ENCODE measurements at places on chromosomes 6 and 20.

GRCh38 chr6:21098744-21099143 lies 494.8 kb upstream of the SOX4 start:
- DNase-seq, result no peak

DNA sequence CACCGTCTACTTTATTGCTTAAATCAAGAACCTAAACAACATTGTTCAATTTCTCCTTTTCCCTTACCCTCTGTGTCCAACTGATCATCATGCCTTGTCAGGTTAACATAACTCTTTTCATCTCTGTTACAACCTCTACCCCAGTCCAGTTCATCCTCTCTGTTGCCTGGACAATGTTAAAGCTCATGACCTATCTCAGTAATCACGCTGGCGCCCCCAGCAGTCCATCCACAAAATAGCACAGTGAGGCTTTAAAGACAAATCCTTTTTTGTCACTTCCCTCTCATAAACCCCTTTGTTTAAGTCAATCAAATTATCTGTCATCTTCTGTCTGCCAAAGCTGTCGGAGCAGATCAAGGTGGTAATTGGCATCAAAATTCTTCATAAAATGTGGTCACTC lies 140.1 kb downstream of the QKI start:
- no peak for DNase-seq

DNA sequence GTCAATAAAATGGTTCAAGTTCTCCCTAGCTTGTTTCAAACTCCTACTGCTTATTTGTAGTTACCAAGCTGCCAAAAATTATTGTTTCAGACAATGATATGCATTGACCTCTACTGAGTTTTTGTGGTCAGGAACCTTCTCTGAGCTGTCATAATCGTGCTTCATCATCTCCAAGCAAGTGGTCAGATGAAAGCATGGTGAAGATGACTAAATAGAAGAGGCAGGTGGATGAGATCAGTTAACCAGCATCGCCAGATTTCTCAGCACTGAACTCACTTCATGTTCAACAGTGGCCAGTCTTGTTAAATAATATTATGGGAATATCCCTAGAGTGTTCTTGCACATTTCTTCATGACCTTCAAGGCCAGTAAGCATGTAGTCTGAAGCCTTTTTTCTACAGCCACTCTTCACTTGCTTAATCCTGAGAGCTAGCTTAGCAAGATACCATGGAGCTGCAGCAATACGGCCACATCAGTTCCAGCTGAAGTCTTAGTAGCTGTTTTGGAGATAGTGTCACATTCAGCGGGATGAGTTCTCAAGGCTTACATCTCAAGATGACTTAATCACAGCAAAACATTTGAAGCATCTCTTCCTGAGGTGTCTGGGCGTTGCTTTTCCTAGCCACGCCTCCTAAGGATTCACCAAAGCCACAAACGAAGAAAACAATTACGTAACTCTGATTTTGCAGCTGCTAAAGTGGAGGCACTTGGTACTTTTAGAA lies 101.6 kb upstream of the TMEM30A start:
- no peak for DNase-seq

DNA sequence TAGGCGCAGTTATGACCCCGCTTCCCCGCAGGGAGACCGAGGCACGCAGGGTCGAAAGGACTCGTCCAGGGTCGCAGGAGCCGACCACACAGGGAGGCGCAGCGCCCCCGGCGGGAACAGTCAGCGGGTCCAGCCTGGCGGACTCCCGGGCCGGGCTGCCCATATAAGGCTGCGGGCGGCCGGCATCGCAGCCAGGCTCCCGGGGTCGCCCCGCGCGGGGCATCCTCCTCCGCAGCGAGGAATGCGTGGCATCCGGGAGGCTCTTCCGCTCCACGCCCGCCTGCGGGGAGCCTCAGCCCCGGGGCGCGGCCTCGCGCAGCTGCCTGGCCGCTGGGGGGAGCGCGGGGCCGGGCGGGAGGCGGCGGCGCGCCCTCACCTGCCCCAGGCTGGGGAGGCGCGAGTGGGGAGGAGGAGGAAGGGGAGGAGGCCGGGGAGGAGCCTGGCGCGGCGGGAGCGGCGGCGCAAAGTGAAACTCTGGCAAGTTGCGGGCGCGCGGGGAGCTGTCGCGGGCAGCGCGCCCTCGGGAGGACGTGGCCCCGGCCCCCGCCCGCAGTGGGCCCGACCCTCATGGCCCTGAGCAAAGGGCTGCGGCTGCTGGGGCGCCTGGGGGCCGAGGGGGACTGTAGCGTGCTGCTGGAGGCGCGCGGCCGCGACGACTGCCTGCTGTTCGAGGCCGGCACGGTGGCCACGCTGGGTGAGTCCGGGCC lies at the start of gene SYNJ2:
Gene SYNJ2, plus strand, starts transcription at position 469 of the 707 bp plus-strand sequence. Its CDS starts 99 bp downstream, at position 568.
- no peak for DNase-seq

DNA sequence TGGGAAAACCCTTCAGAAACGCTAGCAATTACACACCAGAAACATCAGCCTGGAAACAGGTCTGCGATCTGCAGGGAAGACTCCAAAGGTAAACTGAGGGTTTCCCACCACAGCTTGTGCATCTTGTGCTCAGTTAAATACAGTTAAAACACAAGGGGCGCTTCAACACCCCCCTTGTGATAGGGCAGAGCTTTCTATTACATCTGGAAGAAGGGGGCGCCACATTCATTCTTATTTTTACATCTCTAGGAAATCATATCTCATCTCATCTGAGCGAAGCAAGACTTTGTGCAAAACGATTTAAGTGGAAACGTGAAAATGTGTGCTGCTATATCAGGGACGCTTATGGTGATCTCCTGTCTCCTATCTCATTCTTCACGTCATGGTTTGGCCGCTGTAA lies 58.5 kb downstream of the PRND start:
- no peak for DNase-seq

Measured in ascending aorta (tissue), 2 donors.